ENCODE measurements at places on chromosomes 1 and 21.

GRCh38 chr21:15744926-15745325 lies 15.1 kb downstream of the USP25 start:
- DNase-seq: no peak

GRCh38 chr1:156160000-156160742 lies 6.8 kb downstream of the SEMA4A start:
- DNase-seq: no peak

DNA sequence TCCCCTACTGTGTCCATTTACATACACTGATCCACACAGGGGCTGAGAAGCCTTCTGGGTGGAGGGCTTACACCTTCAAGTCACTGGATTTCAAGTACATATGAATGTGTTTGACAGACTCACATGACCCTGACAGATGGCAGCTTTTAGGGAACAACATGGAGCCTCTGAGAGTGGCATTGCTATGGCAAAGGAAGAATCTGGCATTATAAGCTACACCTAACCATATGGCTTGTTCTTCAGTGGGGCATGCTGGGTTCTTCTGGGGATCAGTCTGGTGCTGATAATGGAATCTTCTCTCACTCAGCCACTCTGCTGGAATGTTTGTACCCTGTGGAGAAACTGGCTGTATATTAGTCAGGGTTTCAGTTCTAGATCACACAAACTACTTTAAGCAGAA lies 68.5 kb upstream of the PDE4B start:
- DNase-seq: no peak

GRCh38 chr1:169390303-169390702 lies 22.3 kb downstream of the BLZF1 start:
- DNase-seq: no peak

GRCh38 chr1:5287178-5288150 lies 633.1 kb downstream of the AJAP1 start:
- DNase-seq: no peak

- no peak for DNase-seq
Observed at GRCh38 chr1:206754011-206754410, 16.6 kb upstream of the IL19 start.

- no peak for DNase-seq
Observed at GRCh38 chr1:238006779-238007178, 116.1 kb upstream of the ZP4 start.

GRCh38 chr1:202038688-202039346 lies 28.4 kb downstream of the ELF3 start:
- DNase-seq: no peak

All from inflammatory macrophage (primary cell).